ENCODE measurements at places on chromosomes 1 and 21.

DNA sequence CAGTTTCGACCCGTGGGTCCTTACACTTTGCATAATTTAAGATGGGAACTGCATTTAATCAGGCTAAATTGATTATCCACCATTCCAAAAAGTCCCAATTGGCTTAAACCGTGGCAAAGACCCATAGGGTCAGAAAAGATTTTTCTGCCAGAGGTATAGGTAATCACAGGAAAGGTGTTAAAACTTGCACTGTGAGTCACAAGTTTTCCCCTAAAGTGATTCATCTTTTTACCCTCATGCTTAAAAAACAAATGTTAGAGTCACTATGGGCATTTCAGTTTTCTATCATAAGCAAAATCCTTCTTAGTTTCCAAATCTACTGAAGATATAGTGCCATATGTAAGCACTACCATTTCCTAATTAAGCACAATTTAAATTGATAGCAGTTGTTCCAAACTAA, 1079.8 kb downstream of the ADGRL2 start:
- no peak for DNase-seq

DNA sequence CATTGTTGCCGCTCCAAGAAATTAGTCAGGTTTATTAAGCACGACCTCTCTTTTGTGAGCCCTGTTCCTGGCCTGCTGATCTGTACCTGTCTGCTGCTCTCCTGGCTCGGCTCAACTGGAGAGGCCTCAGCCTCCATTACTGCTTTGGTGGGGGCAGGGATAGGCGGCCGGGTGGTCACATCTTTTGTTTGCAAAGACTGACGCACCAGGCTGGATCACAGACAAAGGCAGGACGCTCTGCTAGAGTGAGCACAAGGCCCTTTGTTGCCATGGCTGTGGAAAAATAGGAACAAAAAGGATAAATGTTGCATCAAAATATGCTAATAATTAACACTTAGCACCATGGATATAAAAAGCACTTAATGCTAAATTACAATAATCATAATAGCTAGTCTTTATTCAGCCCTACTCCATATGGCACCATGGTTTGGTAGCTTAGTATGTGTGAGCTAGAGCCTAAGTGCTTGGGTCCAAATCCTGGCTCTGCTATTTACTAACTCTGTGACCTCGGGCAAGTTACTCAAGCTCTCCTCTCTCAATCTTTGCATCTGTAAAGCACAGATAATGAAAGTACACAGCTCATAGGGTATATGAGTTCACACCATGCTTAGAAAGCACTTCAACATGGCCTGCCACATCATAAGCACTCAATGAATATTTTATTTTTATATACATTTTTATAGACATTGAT, 28.9 kb upstream of the HPDL start:
- DNase-seq, result no peak

DNA sequence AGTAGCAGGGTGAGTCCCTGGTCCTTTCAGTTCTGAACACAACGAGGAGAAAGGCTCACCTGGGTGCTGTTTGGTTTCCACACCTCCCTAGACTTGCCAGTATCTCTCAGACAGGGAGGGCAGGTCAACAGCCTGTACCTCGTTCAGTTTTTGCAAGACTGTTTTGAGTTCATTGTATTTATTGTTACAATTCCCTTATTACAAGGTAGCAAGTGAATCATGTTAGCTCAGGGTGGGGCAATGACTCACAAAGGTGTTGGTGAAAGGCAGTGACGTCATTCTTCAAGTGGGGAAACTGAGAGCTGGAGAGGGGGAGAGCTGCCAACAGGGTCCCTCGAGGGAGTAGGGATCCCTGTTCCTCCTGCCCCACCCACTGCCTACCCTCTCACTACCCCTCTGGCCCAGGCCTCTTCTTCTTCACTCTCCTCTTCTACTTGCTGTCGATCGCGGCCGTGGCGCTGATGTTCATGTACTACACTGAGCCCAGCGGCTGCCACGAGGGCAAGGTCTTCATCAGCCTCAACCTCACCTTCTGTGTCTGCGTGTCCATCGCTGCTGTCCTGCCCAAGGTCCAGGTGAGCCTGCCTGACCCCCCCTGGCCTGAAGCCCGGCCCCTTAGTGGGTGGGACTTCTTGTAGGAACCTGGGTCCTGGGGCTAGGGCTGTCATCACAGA, 13.4 kb downstream of the SERINC2 start:
- DNase-seq, result no peak

DNA sequence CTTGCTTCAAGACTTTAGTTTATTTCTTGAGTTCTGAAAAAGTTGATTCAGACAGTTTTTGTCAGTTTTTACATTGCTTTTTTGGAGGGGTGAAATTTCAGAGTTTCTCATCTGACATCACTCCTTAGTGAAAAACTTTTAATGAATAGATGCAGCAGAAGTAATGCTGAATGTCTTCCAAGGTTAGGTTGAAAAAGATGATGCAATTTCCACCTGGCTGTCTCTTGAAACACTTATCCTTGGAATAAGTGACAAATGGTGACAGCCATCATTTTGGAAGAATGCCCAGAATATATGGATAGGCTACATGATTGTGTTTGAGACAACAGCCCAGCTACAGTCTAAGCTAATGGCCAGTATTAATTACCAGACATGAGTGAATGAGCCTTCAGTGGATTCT, 140.8 kb downstream of the ZNF644 start:
- DNase-seq, result no peak

GRCh38 chr1:232421143-232421796, 208.7 kb downstream of the SIPA1L2 start:
- no peak for DNase-seq

GRCh38 chr1:186807163-186807562, 21.6 kb upstream of the PLA2G4A start:
- DNase-seq, result no peak

- DNase-seq, result no peak
Measured at GRCh38 chr1:59295618-59296017, 1.3 kb upstream of the FGGY start.

GRCh38 chr1:29397981-29398380, 161.7 kb downstream of the PTPRU start:
- DNase-seq, result no peak

DNA sequence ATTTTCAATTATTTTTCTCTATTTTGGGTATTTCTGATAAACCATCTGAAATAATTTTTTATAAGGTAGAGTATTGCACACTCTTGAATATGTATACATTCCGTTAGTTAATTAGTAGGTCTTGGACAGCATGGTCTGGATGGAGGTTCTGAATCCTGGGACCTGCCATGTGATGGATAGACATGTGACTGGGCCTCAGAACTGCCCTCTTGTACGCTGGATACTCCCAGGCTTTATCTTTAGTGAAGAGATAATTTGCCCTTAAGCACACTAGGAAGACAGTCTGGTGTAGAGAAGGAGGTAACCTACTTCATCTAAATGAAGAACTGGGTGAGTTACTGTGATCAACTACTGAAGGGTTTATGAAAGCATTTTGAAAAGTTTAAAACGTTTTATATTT, 48.9 kb downstream of the CNIH3 start:
- no peak for DNase-seq

GRCh38 chr1:44531785-44532566, 126.9 kb downstream of the RNF220 start:
- DNase-seq, result no peak

GRCh38 chr1:230064283-230064682, 2.8 kb upstream of the GALNT2 start:
- no peak for DNase-seq
